ENCODE measurements at places on chromosomes 7 and 10.

- no peak for DNase-seq
These were observed 5.9 kb upstream of the GARIN1A start for GRCh38 chr7:128666200-128666599.

DNA sequence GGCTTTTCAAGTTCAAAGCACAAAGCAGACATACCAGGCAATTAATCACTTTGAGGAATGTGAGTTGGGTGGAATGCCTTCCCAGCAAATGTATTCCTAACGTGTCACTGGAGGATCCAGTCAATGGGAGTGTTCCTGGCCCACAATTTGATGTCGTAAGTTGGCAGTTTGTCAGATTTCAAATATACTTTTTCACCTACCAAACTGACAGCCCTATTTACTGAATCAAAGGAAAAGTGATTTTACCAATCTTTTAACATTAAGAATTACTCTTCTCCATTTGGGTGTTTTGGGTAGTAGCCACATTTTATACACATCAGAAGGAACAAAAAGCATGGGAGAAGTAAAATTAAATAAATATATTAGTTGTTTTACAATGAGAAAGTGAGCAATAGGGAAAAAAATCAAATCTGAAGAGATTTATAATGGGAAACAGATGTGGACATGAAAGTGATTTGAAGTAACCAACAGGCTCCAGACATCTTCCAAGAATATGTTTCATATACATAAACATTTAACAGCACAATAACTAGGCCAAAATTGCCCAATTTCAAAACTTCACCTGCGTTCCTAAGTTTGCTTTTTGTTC, 222.9 kb downstream of the MTERF1 start:
- DNase-seq, result no peak

DNA sequence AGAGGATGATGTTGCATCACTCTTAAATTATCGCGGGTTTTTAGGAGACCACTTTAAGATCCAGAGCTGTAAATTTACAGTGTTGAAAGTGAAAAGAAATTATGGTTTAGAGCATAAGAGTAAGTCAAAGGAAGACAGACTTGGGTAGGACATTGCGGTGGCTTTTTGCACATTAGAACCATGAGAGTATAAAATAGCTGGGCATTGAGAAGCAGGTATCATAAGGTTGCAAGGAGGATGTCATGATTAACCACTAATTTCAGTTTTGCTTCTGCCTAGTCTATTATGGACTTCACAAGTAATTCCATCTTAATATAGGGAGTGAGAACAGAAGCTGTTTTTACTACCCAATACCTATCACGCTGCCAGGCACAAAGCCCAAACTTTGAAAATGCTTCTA, 57.7 kb downstream of the CALCR start:
- no peak for DNase-seq

GRCh38 chr10:19892270-19892669, 76.0 kb downstream of the PLXDC2 start:
- DNase-seq, result no peak

- no peak for DNase-seq
These were observed 298.7 kb upstream of the LRRTM3 start for GRCh38 chr10:66627156-66627555.

DNA sequence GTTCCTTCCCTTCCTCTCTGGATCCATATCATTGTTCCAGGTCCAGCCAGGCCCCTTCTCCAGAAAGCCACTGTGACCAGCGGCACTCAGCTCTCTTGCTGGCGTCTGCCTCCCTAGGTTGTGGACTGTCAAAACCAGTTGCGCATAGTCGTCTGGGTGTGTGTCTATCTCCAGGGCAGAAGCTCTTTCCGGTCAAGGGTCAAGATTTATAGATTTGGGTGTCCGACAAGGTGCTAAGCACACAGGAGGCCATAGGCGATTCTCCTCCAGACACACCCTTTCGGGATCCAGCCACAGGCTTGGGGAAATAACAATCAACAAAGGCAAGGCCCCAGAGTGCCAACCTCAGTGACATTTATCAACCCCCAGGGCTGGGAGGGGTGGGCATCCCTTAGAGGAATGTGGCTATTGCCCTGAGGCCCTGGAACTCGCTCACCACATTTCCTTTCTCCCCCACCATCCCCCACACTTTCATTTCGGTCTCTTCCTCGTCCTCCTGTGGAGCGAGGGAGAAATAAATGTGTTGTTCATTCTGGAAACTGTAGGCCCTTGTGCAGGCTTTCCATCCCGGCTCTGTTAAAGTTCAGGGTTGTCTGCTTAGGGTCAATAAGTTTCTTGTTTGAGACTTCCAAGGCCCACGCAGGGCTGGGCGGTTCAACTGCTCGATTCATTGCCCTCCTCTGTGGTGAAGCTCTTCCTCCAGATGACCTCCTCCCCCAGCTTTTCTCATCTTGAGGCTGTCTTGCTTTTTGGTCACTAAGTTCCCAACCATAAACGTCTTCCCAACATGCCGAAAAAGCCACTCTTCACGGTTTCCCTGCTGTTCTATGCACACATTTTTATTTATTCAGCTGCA, 57.9 kb downstream of the AFAP1L2 start:
- DNase-seq, result no peak

- no peak for DNase-seq
These were observed 62.7 kb downstream of the HGF start for GRCh38 chr7:81707196-81707595.

DNA sequence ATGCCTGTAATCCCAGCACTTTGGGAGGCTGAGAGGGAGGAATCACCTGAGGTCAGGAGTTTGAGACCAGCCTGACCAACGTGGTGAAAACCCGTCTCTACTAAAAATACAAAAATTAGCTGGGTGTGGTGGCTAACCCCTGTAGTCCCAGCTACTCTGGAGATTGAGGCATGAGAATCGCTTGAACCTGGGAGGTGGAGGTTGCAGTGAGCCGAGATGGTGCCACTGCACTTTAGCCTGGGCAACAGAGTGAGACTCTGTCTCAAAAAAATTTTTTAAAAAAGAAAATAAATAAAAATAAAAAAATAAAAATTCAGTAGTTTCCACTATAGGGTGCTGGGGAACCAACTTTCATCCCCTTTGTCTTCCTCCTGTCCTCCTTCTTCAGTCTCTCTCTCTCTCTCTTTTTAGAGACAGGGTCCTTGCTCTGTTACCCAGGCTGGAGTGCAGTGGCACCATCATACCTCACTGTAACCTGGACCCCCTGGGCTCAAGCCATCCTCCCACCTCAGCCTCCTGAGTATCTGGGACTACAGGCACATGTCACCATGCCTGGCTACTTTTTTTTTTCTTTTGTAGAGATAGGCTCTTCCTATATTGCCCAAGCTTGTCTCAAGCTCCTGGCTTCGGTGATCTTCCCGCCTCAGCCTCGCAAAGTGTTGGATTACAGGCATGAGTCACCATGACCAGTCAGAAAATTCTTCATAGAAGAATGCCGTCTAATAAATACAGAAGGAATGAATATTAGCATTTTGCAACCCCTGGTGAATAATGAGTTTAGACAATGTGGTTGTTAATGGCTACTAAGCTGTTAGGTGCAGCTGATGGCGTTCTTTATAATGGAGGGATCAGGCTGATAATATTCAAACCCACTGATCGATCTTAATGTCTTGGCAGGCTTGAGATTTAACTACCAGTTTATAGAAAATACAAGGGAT, 20.6 kb downstream of the RBM20 start:
- DNase-seq, result no peak

DNA sequence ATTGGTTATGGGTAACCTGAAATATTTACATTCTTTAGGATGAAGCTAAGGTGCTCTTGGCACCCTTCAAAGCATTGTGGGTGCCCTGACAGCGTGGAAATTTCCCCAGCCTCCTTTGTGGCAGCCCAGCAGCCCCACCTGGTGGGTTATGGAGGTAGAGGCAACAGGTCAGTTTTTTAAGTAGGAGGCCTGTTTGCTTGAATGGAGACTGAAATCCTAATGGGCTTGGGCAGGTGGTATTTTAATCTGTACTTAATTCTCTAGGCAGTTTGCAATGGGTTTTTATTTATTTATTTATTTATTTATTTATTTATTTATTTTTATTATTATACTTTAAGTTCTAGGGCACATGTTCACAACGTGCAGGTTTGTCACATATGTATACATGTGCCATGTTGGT, 139.4 kb downstream of the EPC1 start:
- peak; percentile 27 for DNase-seq

GRCh38 chr7:80636709-80637108, 1.7 kb upstream of the CD36 start:
- no peak for DNase-seq

GRCh38 chr10:114048472-114048871, 4.8 kb downstream of the ADRB1 start:
- DNase-seq, result no peak

- DNase-seq, result no peak
These were observed 152.5 kb downstream of the SEMA3A start for GRCh38 chr7:84042110-84042539.

- no peak for DNase-seq
These were observed 76.7 kb downstream of the ETV1 start for GRCh38 chr7:13912715-13913278.

GRCh38 chr7:131110297-131111080, 217.2 kb upstream of the MKLN1 start:
- no peak for DNase-seq

DNA sequence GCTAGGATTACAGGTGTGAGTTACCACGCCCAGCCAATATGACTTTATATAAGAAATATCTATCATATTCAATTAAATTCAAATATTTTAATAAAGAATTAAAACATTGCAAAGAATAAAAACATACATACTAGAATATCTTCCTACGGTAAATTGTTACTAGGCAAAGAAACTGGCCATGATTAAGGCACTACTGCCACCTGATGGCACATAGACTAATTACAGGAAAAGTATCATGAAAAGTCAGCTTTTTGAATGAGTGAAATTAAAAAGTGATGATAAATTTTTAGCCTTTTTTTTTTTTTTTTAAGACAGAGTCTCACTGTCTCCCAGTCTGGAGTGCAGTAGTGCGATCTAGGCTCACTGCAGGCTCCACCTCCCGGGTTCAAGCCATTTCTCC, 30.9 kb downstream of the MRPS33 start:
- no peak for DNase-seq

- no peak for DNase-seq
These were observed 123.0 kb upstream of the SFMBT2 start for GRCh38 chr10:7533657-7534479.

DNA sequence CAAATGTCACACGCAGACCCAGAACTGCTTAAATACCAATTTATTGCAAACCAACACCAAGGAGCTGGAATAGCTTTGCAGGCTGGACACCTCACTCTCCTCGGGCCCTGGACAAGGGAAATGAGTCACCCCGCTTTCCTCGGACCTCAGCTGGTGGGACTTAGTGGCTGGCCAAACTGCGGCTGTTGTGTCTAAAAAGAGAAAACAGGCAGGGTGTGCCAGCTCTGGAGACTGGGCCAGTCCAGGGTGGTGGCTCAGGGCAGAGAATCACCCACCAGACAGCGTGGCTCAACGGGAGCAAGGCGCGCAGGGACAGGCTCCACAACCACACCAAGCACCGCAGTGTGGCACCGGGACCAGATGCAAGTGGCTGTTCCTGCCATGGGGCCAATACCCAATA, 58.2 kb upstream of the CAMK2B start:
- DNase-seq, result no peak

GRCh38 chr7:104642560-104642959, 314.2 kb downstream of the LHFPL3 start:
- no peak for DNase-seq

DNA sequence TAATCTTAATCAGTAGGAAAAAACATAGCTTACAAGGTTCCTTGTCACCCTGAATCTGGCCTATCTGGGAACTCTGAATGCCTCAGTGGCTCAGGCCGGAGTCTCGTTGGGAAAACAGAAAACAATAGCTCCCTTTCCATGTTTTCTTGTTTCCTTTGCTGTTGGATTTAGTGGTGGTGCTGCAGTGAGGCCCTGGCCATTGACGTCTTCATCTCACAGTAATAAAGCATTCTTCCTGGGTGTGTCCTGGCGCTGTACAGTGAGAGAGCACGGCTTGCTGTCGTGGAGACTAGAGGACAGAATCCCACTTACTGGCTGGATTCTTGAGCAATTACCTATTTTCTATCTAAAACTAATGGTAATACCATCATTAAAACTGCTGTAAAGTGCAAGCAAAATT, 1.3 kb upstream of the SPOCK2 start:
- no peak for DNase-seq

- DNase-seq, result no peak
These were observed 10.7 kb upstream of the PCBD1 start for GRCh38 chr10:70899096-70899495.

- DNase-seq, result no peak
These were observed 71.7 kb downstream of the DNAJB6 start for GRCh38 chr7:157408258-157409101.

GRCh38 chr10:85608706-85609105, 757.9 kb downstream of the GRID1 start:
- DNase-seq, result no peak

- DNase-seq, result no peak
These were observed 260.4 kb upstream of the LYZL1 start for GRCh38 chr10:29028486-29028885.

GRCh38 chr7:13792208-13792607, 197.3 kb downstream of the ETV1 start:
- DNase-seq, result no peak

- DNase-seq, result no peak
These were observed 135.4 kb downstream of the LRRC4 start for GRCh38 chr7:127895814-127896280.

DNA sequence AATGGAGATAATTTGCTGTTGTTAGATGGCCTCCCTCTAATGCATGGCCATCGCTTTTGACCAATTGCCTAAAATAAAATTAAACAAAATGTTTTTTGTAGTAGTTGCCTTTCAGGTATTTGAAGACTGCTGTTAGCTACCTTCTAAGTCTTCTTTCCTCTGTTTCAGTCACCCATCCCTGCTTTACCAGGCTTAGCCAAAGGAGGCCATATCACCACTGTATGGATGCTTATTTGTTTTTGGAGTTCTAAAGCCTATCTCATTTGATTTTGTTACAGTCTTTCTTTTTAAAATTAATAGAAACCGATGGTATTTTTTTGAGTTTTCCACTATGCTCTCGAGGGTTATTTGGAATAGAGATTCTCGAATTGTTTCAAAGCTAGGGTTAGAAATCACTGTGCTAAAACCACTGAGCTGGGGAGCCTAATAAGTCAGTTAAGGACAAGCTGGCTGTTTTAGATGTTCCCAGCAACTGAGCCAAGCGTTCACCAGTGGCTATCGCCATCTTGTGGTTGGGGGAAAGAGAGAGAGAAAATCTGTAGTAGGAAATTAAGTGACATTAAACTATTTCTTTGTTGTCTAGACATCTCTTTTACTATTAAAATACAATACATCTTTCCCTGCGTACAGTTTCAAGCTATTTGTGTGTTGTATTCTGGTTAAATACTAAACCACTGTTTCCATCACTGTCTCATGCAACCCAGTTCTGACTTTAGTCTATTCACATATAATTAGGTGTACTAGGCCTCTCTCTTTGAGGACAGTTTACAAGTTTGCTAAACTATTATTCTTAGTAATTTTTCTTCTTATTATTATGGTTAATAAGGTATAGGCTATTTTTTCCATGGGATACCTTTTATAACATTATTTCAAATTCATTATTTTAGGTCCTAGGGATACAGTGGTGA, 52.2 kb downstream of the GPR158 start:
- no peak for DNase-seq

DNA sequence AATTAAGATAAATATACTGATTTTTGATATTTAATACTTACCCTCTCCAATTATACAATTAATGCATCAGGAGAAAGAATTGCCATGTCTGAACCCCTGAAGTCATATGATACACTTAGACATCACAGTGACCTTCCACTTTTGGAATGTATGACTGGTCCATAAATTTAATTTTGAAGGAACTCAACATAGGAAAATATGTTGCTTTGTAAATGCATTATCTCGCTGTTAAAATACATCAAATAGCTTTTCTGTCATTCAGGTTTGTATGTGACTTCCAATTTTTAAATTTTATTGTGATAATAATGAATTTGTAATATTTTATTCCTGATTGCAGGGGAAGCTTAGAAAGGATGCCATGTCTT, 631.9 kb upstream of the ANKRD30A start:
- no peak for DNase-seq

Data from stimulated activated CD8-positive, alpha-beta memory T cell treated with anti-CD3 and anti-CD28 coated beads, Interleukin-4, amount 100 ng/mL, for 1 hour (primary cell).